ENCODE measurements at places on chromosomes 4 and X. TPM values are rescaled to one million over a fixed set of nuclear protein-coding genes. Genes with fewer than 3 reads are reported as not detected.

GRCh38 chrX:110114260-110114776, 111.4 kb downstream of the TMEM164 start:
- H3K27me3 ChIP-seq, result no peaks in the 10 kb centered on the region
- H3K36me3 ChIP-seq, result no peaks in the 10 kb centered on the region
- no peak for DNase-seq

- no peaks in the 10 kb centered on the region for H3K36me3 ChIP-seq
- no peak for DNase-seq
- no peak overlapping the region for H3K4me3 ChIP-seq
These were observed 175.6 kb downstream of the FBXO8 start for GRCh38 chr4:174107746-174108354.

DNA sequence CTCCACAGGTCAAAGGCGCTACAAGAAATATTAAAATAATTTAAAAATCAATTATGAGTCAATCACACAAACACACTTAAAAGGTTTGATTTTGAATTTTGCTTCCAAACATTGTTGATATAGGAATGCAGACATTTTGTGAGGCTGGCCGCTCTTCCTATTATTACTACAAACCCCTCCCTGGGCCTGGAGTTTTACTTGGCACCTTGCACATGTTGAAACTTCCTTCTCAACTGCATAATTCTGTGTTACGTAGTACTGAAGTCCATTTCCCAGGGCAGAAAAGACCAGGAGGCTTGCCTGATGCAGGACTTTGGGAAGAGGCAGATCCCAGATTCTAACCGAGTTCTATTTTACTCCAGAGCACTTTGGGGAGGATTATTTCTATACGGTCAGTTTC, 71.5 kb downstream of the CYTL1 start:
- peaks cover 5% of the 10 kb centered on the region for H3K27me3 ChIP-seq
- DNase-seq, result no peak
- H3K36me3 ChIP-seq, result no peaks in the 10 kb centered on the region
- H3K4me3 ChIP-seq, result no peak overlapping the region
- no peaks in the 10 kb centered on the region for H3K4me1 ChIP-seq
- H3K27ac ChIP-seq, result no peak overlapping the region

The ARHGAP24 gene
- total RNA-seq, result 1.6 TPM

DNA sequence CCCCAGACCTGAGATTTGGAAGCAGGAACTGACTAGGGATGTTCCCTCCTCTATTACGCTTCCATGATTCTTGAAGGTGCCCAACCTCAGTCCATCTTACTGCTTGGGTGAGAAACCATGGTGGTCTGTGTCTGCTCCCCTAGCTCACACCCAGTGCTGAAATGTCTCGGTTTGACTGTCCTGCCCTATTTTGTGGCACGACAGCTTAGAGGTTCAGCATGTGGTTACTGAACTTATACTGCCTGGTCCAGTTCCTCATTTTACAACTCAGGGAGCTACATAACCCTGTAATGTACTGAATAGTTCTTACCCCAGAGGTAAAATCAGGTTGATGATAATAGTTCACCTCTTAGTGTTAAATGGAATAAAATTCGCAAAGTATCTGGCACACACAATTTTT, 203.1 kb downstream of the RBM46 start:
- no peaks in the 10 kb centered on the region for H3K4me1 ChIP-seq
- peaks cover 2% of the 10 kb centered on the region for H3K27me3 ChIP-seq
- H3K4me3 ChIP-seq, result no peak overlapping the region
- H3K27ac ChIP-seq, result no peak overlapping the region

DNA sequence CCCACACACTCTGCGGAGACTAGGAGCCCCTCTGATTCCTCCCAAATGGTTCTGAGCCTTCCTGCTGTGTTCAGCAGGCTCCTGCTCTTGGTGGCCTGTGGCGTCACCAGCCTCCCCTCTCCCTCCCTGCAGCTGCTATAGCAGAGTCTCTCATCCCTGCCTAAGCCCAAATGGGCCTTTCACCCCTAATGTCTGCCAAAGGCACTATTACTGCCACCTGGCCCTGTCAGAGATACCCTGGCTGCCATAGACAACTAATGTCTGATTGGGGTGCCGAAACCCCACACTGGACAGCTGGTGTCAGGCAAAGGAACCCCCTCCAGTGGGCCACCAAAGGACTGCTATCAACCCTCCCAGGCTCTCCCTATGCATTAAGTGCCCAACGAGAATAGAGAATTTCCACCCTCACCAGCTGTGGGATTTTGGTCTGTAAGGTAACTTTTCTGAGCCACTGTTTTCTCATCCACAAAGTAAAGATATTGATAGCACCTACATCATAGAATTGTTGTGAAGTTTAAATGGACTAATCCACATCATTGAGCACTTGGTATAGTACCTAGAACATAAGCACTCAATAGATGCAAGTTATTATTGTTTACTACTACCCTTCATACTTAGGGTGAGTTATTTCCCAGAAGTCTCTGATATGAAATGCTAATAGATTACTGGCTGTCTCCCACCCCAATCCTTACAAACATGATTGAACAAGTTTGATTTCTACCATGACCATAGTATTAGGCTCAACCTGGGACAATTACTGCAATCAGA, 421.3 kb downstream of the MID1IP1 start:
- H3K4me3 ChIP-seq, result no peak overlapping the region
- peaks cover 5% of the 10 kb centered on the region for H3K27me3 ChIP-seq
- peaks cover 18% of the 10 kb centered on the region for H3K4me1 ChIP-seq

The P2RY4 gene
- total RNA-seq, result 0.27 TPM

GRCh38 chr4:2878346-2878745, 34.7 kb downstream of the ADD1 start:
- DNase-seq, result no peak
- peaks cover 6% of the 10 kb centered on the region for H3K36me3 ChIP-seq
- no peak overlapping the region for H3K4me3 ChIP-seq
- H3K27me3 ChIP-seq, result peaks cover 4% of the 10 kb centered on the region
- H3K27ac ChIP-seq, result peak overlapping the region; percentile 65

DNA sequence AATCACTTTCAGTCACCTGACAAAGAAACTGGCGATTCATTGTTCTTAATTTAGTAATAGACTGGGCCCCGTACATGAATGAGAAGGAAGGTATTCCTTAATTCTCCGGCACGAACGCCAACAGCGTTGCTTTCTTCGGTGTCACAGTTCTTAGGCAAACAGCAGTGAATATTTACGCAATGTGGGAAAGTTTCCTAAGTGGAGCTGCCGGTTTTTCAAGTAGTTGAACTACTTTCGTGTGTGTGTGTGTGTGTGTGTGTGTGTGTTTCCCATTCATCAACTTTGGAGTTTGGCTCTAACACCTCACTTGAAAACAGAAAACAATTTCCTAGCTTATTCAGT, 651 bp downstream of the NXT2 start:
- peaks cover 5% of the 10 kb centered on the region for H3K27me3 ChIP-seq
- H3K4me3 ChIP-seq, result peak overlapping the region; percentile 86
- no peaks in the 10 kb centered on the region for H3K36me3 ChIP-seq
- no peaks in the 10 kb centered on the region for H3K4me1 ChIP-seq
- H3K27ac ChIP-seq, result peak overlapping the region; percentile 78
- DNase-seq, result no peak

DNA sequence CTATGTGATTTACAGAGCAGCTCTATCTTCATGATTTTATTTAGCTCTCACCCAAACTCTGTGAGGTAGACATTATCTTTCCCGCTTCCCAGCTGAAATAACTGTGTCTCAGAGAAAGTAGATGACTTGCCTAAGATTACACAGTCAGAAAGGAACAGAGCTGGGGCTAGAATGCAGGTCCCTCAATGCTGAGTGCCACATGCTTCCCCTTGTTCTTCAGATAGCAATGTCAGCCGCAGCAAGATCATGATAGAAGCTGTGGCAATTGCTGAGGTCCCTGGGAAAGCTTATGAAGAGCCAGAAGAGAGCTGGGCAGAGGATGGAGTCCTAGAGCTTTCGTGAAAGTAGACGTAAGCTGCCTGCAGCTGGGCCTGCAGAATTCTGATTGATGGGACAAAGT, 11.1 kb upstream of the GABRE start:
- DNase-seq, result no peak
- H3K27me3 ChIP-seq, result peaks cover 4% of the 10 kb centered on the region
- no peak overlapping the region for H3K4me3 ChIP-seq

DNA sequence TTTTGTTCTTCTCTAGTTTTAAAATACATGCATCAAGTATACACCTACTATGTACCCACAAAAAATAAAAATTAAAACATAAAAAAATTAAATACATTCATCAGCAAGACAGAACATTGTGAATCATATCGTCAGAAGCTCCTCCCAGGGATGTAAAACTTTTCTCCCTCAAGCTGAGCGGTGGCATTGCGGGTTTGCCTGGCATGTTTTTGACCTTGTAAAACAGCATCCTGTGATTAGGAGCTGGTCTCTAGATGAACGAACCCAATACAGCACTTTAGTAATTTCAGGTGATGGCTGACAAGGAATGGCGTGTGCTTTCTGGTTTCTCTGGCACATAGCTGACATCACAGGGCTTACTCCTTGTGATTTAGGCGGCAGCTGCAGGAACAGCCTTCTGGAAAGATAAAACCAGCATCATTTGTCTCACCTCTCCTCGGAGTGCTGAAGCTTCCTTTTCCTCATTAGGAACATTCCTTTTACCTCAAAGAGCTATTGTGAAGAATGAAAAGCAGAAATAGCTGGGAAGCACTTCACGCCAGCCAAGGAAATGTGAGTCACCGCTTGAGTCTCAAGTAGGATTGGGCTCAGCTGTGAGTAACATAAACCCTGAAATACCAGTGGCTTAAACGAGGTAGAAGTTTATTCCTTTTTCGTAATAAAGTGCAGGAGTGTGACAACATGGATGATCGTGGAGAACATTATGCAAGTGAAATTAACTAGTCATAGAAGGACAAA, 44.3 kb downstream of the NYX start:
- no peaks in the 10 kb centered on the region for H3K36me3 ChIP-seq
- H3K27ac ChIP-seq, result no peak overlapping the region
- H3K4me3 ChIP-seq, result no peak overlapping the region

GRCh38 chr4:184434501-184435066, 39.8 kb downstream of the IRF2 start:
- no peak overlapping the region for H3K4me3 ChIP-seq
- no peak overlapping the region for H3K27ac ChIP-seq
- peaks cover 41% of the 10 kb centered on the region for H3K4me1 ChIP-seq

DNA sequence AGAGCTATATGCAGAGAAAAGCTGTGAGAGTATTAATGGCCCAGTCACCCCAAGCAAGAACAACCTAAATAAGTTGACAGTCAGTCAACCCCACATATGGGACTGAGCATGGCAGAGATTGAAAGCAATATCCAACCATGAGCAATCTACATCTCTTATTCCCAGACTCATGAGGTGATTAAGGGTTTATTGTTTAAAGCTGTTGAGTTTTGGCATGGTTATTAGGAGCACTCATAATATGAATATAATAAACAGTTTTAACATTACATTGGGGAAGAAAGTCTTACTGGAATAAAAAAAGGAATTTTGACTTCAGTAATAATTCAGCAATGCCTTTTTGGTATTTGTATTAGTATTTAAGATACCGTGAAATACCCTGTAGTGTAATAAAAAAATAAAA, 1627.4 kb downstream of the STIM2 start:
- H3K4me1 ChIP-seq, result no peaks in the 10 kb centered on the region
- no peaks in the 10 kb centered on the region for H3K27me3 ChIP-seq
- DNase-seq, result no peak
- no peaks in the 10 kb centered on the region for H3K36me3 ChIP-seq
- no peak overlapping the region for H3K4me3 ChIP-seq
